ENCODE measurements at places on chromosomes 4 and X. TPM values are rescaled to one million over a fixed set of nuclear protein-coding genes. Genes with fewer than 3 reads are reported as not detected.

Gene CC2D2A
- 2.4 TPM for total RNA-seq

Gene GIMD1
- total RNA-seq, result not detected

Gene ARHGAP36
- not detected for total RNA-seq

Gene MAGEA11
- not detected for total RNA-seq

DNA sequence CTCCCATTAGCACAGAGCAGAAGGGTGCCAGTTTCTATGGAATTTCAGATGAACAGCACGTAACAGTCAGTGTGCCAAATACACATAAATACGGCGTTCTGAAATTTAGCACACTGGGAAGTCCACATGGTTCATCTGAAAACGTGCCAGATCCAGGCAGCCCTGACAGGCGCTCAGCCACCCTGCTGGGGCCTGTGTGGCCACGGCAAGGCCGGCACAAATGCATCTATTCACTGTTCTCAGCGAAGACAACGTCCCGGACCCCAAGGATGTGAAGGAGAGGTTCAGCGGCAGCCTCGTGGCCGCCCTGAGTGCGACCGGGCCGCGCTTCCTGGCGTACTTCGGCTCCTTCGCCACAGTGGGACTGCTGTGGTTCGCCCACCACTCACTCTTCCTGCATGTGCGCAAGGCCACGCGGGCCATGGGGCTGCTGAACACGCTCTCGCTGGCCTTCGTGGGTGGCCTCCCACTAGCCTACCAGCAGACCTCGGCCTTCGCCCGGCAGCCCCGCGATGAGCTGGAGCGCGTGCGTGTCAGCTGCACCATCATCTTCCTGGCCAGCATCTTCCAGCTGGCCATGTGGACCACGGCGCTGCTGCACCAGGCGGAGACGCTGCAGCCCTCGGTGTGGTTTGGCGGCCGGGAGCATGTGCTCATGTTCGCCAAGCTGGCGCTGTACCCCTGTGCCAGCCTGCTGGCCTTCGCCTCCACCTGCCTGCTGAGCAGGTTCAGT, 15.6 kb downstream of the DGKQ start:
- no peak for DNase-seq

DNA sequence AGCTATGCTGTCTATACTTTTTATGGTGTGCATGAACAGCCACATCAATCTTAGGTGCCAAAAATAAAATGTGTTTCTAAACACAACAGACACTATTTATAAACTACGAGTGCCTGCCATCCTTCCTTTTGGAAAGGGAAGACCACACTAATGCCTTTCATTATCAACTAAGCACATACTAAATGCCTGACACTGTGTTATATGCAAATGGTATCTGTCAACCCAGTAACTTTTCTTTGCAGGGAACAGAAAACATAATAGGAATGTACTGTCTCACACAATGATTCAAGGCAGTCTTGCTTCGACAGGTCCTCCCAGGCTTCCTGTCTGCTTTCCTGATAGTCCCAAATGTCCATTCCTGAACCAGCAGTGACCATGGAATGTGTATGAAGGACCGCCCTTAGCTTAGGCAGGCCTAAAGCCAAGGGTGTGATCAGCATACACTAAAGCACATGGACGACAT, 43.8 kb downstream of the ADGRA3 start:
- no peak for DNase-seq

GRCh38 chr4:31392923-31393322, 672.8 kb downstream of the PCDH7 start:
- DNase-seq, result no peak

Data from left lobe of liver (tissue), 2 donors.